Right hindlimb (tissue), 1 donor: ENCODE measurements at places on chromosomes 5 and 9.

DNA sequence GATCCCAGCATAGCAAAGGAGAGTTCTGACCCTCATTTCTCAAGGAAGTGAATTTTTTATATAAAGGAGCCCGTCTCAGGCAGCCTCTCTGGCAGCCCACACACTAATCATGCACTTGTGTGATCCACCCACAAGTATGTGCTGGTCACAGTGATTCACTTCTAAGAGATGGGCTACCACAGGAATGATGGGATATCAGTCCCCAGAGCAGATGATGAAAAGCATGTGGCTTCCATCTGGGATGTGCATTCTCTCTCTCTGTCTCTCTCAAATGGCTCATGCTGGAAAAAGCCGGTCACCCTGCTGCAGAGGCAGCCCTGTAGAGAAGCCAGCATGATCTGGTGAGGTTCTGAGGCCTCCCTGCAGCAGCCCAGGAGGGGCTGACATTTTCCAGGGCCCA is 74.2 kb upstream of the ADCY2 start:
- DNase-seq = peak; percentile 30

GRCh38 chr5:104843822-104844221 is 1281.2 kb upstream of the NUDT12 start:
- no peak for DNase-seq

- DNase-seq = no peak
Observed at GRCh38 chr9:129930743-129931142, 95.5 kb downstream of the USP20 start.

GRCh38 chr5:38823503-38823902 is 22.3 kb upstream of the OSMR start:
- no peak for DNase-seq
